ENCODE measurements at places on chromosomes 3 and 15.

DNA sequence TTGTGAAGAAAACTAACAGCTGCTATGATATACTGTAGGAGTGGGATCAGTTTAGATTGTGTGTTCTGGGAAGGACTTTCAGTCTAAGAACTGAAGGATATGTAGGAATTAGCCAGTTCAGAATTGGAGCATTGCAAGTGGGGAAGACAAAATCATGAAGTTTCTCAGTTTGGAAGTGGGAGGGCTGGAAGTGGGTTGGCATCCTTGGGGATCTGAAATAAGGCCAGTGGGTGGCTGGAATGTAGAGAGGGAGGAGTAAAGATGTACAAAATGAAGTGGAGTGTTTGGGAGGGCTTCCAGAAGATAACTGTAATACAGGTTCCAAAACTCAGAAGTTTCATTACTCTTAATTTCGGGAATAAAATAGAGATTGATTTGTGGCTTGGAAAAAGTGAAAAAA, 17.2 kb downstream of the SEC22A start:
- no peak for DNase-seq

- DNase-seq = no peak
Observed at GRCh38 chr3:130644628-130645253, 101.9 kb downstream of the PIK3R4 start.

DNA sequence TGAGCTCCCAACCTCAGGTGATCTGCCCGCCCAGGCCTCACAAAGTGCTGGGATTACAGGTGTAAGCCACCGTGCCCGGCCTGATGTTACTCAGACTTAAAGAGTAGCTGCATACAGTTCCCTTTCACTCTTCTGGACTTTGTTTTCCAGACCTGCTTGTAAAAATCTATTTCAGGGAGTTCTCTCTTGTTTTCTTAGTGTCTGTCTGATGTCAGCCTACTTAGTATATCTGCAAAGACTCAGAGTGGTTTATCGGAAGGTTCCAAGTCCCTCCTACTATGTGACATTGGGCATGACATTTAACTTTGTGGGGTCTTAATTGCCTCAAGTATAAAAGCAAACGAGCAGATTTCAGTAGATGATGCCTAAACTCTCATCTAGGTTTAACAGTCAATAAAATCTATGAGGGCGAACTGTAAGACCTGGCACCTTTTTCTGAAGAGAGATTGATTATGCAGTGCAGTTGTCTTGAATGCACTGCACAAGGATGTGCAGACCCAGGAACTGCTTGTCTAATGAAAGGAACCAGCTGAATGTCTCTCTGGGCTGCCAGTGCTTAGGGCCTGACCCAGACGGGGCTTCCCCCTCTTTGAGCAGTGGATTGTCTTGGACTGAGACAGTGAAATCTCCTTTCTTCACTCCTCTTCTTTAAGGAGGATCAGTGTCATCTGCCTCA, 301.4 kb downstream of the PTPRG start:
- no peak for DNase-seq

- DNase-seq = no peak
Observed at GRCh38 chr3:56188201-56188600, 280.1 kb downstream of the ERC2 start.

DNA sequence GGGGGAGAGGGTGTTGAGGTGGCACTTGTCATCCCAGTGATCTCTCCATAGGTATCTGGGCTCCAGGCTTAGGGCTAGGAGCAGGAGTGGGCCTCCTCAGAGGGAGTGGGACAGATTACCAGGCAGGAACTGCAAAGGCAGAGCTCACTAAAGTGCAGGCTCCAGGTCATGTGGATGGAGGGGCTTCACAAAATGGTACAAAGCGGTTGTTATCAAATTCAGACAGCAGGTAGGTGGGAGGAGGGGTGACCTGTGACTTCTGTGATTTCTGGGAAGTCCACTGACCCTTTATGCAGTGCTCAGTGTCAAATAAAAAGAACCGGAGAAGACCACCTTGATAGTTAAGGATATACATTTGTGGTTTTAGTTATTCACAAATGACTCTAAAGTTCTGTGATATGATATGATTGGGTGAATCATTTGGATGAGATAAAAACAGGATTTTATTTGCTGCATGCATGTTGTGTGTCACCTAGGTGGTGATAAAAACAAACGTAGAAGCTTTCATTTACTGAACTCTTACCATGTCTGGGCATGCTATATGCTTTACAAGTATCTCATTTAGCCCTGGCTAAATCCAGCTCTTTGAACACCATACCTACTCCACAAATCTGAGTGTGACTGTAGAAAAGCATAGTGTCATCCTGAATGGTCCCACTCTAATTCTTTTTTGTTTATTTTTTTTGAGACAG, 20.2 kb downstream of the ST6GAL1 start:
- no peak for DNase-seq

DNA sequence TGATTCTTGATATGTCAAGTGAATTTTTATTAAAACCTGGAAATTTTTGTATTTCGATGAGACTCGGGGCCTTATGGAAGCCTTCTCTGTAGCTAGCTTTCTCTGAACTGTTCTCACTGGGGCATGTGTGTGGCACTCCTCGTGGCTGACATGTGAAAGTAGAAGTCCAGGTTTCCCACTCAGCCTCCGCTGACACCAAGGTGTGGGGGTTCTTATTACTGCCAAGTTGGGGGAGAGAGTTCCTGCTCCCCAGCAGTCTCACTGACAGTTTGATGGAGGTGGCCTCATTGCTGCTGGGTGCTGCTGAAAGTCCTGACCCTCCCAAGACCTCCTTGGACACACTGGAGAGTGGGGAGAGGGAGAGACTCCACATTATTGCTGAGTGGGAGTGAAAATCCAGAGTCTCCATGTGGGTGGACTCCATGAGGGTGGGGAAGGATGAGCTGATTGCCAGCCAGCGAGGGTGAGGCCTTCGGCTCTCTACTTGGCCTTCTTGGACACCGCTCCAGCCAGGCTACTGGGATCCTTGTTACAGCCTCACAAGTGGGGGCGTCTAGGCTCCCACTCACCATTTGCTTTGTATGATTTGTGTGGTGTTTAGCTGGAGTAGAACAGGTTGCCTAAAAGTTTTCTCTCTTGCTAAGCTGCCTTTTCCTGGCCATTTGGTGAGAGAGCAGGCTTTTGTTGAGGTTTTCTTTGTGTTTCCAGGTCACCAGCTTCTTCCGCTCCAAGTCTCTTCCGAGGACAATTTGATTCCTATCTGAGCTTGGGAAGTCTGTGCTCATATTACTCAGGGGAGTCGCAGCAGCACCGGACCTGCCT, 64.1 kb downstream of the LSM3 start:
- DNase-seq = no peak

DNA sequence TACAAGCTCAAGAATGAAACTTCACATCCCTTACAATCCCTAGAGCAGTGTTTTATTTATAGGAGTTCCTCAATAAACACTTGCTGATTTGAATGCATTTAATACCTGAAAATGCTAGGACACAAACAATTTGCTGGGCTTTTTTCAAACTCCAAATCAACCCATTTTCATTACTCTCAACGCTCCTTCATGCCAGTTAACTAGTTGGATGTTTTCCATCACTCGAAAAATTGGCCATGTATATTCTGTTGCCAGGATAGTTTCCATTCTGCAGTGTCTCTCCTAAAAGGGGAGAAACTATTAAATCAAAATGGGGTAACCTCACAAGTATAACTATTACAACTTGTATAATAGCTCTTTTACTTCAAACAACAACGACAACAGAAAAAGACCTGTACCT, 1.2 kb downstream of the GBE1 start:
- no peak for DNase-seq

- DNase-seq = no peak
Observed at GRCh38 chr3:71072287-71072686, 511.2 kb downstream of the FOXP1 start.

GRCh38 chr3:134650431-134651346, at the start of gene KY:
KY (minus strand) TSS chr3:134651022; CDS start chr3:134650960, 62 bp downstream.
- DNase-seq = no peak

- DNase-seq = no peak
Observed at GRCh38 chr3:29978036-29978435, 628.4 kb upstream of the TGFBR2 start.

- no peak for DNase-seq
Observed at GRCh38 chr3:61561374-61562041, at the start of gene PTPRG. PTPRG (plus strand) TSS chr3:61561571; CDS start chr3:61562288, 717 bp downstream.

Measured in stimulated activated CD8-positive, alpha-beta memory T cell treated with anti-CD3 and anti-CD28 coated beads, Interleukin-4, amount 100 ng/mL, for 1 hour (primary cell).